ENCODE measurements at places on chromosomes 2 and 18.

- DNase-seq = no peak
Observed at GRCh38 chr2:50833036-50833435, 198.9 kb downstream of the NRXN1 start.

DNA sequence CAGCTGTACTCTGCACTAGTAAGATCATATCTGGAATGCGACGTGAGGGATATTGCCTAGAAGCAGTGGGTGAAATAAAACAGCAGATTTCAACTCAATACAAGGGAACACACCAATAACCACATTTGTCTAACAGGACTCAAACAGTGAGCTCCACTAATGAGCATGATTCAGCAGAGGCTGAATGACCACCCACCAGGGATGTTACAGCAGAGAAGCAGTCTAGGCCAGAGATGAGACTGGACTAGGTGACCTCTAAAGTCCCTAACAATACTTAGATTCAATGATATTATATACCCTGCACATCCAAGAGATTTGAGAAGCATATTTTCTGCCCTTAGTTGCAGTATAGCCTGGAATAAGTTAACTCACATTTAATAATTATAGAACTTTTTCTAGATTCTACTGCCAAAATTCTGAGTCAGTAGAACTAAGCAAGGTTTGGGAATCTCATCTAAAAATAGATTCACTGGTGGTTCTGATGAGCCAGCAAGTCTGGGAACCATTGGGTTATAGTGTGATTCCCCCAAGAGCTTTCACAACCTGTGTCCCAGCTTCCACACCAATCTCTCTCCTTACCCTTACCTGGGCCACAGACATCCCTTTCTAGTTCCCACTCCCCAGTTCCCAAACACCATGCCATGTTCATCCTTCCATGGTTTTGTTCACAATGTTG is 6.3 kb downstream of the THOC1 start:
- DNase-seq = no peak

- no peak for DNase-seq
Observed at GRCh38 chr2:234437642-234438304, 59.1 kb downstream of the ARL4C start.

DNA sequence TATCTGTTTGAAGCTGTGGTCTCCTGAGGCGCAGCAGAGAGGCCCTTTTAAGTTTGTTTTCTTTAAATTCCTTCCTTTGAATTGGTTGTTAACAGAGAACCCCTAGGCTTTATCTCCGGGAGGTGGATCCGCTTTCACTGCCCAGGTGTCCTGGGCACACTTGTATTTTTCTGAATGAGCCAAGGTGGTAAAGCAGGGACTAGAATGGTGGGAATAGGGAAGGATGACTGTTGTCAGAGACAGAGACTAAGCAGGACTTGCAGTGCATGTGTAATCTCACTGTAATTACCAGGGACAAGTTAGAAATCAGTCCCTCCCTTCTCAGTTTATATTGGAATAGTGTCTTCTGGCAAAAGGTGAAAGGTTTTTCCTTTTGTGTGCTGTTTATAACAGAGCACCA is 72.8 kb downstream of the PHLPP1 start:
- no peak for DNase-seq

DNA sequence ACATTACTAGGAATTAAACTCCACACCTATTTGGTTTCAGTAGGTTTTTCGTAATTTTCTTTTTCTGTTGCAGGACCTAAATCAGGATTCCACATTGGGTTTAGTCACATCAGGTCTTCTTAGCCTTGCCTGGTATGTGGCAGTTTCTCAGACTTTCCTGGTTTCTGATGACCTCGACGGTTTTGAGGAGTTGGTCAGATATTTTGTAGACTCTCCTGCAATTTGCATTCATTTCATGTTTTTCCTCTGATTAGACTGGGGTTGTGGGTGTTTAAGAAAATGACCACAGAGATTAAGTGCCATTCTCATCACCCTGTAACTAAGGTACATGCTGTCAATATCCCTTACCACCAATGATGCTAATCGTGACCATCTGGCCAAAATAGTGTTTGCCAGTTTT is 97.3 kb upstream of the ST6GAL2 start:
- DNase-seq = peak; percentile 49

DNA sequence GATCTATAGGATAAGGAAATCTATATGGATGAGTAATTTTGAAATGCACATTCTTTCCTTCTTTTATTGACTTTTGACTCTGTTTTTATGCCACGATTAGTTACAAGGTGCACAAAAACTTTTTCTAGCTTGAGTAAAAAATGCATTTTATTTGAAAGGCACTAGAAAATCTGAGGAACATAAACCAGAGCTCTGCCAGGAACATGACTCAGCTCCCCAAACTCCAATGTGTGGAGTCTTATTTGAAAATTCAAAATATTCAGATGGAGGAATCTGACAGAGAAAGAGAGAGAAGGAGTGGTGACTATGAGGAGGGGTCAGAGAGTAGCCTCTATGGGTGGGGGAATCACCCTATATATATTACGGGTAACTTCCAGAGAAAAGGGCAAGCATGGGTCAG is 231.0 kb downstream of the DCC start:
- DNase-seq = no peak
